Activated CD8-positive, alpha-beta memory T cell treated with anti-CD3 and anti-CD28 coated beads for 1 hour (primary cell): ENCODE measurements at places on chromosomes 3 and 15.

GRCh38 chr3:111323019-111323418 lies 219.0 kb upstream of the CD96 start:
- DNase-seq = no peak

DNA sequence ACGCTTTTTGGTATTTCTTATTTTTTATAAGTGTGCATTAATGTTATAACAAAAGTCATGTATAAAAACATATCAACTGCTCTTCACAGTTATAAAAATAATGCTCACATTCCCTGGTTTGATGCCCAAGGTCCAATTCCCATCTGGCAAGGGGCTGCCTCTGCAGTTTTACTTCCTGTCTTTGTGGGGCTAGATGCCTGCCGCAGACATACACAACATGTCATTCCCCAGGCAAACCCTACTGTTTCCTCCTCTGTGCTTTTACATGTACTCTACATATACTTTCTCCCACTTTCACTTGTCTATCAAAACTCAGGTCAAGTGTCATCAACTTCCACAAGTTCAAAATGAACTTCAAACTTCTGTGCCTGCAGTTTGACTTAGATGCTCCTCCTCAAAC lies 60.5 kb upstream of the ETV5 start:
- no peak for DNase-seq

DNA sequence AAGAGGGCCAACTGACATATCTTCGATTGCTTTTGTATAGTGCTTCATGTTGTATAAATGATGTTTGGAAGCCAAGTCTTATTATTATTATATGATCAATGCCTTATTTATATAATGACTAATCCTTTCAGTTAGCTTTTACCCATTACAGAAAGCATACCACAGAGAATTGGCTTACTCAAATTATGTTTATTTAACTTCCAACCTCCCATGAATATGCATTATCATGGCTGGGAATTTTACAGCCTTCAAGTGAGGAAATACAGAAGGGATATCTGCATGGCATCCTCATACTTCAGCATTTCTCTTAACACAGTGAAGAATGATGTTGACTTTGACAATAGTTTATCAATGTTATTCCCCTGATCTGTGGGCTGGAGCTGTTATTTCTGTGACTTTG lies 225.9 kb upstream of the GAP43 start:
- no peak for DNase-seq

DNA sequence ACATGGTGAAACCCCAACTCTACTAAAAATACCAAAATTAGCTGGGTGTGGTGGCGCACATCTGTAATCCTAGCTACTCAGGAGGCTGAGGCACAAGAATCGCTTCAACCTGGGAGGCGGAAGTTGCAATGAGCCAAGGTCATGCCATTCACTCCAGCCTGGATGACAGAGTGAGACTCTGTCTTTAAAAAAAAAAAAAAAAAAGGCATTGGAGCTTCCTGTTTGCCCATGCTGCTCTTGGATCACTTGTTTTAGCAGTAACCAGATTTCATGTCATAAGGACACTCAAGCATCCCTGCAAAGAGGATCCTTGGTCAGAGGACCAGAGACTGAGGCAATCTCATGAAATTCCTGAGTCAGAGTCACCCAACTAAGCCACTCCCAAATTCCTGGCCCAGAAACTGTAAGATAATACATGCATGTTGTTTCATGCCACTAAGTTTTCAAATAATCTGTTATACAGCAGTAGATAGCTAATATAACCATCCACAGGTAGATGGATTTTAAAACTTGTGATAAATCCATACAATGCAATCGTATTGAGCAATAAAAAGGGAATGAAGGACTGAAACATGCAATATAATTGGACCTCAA lies 82.0 kb upstream of the XXYLT1 start:
- no peak for DNase-seq

DNA sequence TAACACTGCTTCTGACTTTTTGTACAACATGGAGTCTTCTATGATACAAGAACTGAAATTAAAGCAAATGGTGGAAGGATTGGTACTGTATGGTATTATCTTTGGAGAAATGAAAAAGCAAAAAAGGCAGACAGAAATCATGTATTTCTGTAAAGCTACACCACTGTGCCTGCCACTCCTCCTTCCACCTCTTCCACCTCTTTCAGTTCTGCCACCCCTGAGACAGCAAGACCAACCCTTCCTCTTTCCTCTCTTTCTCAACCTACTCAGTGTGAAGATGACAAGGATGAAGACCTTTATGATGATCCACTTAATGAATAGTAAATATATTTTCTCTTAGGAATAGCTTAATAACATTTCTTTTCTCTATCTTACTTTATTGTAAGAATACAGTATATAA lies 57.0 kb downstream of the CD200 start:
- DNase-seq = no peak

- DNase-seq = no peak
Observed at GRCh38 chr15:87620393-87620792, 636.1 kb downstream of the NTRK3 start.

GRCh38 chr3:32217339-32217738 lies 21.1 kb upstream of the CMTM8 start:
- DNase-seq = no peak

- DNase-seq = no peak
Observed at GRCh38 chr3:80535286-80535685, 767.5 kb upstream of the ROBO1 start.

DNA sequence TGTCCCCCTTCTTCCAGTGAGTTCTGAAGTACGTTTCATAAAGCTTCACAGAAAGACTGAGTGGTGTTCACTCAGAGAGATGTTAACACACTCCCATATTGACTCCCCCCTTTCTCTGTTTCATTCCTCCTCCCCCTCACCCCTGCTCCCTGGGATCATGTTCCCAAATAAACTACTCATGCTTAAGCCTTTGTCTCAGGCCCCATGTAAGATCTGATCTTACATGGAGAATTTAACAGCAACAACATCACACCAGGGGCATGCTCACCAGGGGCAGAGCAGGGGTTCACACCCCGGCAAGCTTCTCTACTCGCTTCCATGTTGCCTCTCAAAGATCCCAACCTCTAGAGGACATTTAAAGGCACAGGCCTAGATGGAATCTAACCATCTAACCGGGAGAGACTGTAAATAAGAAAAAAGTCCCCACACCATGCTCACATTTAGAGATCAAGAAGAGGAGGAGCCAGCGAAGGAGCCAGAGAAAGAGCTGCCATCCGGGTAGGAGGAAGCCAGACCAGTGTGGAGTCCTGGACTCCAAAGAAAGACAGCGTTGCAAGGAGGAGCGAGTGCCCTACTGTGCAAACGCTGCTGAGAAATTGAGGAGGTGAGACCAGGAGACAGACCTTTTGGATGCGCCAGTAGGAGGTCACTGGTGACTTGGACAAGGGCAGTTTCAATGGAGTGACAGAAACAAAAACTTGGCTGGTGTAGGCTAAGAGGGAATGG lies 21.4 kb upstream of the SRP14 start:
- DNase-seq = no peak
